ENCODE measurements at places on chromosomes 1 and 21.

- no peak for DNase-seq
Observed at GRCh38 chr1:203133970-203134725, 6.6 kb downstream of the ADORA1 start.

GRCh38 chr21:37357691-37358090 lies 8.9 kb upstream of the DYRK1A start:
- no peak for DNase-seq

DNA sequence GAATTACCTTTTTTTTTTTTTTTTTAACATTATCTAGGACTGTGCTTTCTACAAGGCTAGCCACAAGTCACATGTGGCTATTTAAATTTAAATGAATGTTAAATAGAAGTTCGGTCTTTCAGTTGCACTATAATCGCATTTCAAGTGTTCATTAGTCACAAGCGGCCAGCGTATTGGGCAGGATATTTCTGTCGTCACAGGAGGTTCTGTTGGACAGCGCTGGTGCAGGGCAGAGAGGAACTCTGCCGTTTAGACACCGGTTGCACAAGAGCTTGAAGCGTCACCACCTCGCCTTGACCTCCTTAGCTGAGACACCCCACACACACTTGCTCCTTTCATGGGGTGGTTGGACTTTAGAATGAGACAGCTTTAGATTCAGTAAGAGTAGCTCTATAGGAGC lies 64.1 kb downstream of the BACE2 start:
- DNase-seq, result no peak

DNA sequence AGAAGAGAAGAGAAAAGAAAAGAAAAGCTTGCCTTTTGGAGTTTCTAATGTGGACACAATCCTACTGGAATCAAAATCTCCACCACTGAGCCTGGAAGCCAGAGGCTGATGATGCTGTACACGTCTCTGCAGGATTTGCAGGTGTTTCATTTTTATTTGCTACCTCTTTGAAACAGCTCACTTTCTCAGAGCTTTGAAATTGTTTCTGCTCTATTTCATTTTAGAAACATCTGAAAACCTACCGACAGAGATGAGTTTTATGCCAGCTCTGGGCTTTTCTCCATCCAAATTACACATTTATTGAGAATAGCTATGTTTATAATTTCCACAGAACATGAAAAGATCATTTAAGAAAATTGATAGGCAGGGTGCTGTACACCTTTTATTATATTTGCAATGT lies 46.2 kb downstream of the URB2 start:
- DNase-seq, result no peak

DNA sequence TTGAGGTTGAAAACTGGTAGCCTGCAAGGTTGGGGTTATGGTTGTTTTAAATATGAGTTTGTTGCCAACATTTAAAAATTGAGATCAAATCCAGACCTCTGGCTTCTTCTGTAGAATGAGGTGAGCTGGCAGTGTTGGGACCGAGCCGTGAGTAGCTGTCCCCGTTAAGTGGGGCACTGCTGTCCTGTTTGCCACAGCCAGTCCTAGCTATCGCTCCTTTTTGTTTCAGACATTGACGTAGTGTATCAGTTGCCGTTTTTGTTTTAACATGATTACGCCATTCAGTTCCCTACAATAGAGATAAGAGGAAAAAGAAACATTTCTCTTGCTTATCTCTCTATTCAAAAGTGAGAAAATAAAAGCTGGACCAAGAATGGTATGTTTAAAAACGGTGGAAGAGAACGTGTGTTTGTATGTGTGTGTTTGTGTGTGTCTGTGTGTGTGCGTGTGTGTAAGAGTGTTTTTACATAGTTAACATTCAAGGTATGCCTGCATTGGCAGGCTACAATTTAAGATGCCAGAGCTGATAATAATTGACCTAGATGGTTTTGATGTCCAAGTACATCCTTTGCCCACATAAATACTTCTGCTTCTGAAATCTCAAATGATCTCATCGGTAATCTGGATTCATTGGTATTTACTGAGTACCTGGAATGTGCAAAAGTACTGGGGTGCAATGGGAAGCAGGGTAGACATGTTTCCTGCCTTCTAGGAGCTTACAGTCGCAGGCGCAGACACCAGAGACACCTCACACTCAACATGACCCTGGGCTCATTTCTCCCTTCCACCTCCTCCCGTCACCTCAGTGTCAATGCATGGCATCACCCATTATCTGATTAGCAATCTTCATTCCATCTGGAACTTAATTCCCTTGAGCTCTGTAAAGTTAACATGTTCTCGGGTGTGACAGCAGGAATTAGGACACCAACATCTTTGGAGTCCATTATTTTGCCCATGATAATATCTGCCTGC lies 65.8 kb downstream of the HUNK start:
- DNase-seq, result no peak

DNA sequence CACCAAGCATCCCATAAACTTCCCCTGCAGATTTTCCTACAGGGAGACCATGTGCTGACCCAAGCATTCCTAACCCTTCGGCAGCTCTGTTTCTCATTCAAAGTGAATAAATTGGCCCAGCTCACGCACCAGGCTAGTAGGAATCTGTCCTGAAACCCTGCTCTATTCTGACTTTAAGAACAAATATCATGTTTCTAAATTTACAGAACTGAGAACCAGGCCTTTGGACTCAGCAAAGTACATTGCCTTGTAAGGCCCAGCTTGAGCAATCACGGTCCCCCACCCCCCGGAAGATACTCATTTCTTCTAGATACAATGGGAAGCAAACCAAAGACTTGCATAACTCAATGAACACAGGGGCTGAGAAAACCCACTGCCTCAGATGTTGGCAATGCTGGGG lies 160.1 kb upstream of the NFIA start:
- DNase-seq, result peak; percentile 47

- no peak for DNase-seq
Observed at GRCh38 chr1:161187311-161187710, 10.0 kb upstream of the B4GALT3 start.

DNA sequence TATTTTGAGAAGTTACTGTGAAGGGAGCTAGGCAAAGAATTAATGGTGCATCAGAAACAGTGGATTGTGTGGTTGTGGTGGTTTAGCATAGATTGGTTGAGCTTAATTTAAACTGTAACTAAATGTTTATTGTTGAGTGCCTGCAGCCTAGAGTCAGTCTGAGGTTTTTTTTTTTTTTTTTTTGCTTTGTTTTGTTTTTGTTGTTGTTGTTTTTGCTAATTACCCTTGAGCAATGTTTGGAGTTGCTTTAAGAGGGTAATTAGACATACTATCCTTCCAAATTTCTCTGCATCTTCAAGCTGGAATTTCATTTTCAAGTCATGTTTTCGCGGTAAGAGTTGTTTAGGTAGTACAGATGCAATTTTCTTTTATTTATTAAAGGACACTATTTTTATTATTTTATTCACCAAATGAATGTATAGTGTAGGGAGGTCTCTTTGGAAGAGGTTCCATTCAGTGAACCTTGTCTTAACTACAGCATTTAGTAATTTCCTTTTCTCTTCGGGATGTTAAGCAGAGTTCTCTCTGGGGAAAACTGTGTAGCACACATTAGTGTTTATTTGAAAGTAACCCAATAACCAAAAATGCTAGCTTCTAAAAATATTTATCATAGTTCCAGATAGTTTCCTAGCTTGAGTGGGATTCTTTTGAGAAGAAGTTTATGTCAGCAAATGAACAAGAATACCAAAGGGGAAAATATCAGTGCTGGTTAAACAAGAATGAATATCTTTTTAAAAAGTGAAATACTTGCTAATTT lies 82.3 kb downstream of the CLIC4 start:
- DNase-seq, result no peak

DNA sequence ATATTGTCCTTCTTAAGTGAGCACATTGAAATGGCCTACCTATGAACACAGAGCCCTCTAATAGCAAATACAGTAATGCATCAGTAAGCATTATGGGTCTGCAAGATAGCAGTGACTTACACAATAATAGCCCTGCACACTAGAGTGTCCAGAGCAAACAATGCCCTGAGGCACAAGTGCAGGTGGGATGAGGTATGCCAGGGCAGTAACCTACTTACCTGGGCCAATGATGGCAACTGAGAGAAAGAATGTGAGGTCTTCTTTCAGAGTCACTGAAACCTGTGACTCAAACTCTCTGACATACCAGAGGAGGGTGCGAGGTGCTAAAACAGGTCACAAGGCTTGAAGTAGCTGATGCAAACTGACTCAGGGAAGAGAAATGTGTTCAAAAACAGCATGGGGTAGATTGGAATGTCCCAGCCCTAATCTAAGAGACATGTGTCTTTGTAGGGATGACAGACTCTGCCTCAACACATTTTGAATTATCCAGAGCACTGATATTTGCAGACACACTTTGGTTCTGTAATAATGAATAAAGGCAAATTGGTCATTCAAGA lies 168.5 kb upstream of the RUNX1 start:
- DNase-seq, result no peak

DNA sequence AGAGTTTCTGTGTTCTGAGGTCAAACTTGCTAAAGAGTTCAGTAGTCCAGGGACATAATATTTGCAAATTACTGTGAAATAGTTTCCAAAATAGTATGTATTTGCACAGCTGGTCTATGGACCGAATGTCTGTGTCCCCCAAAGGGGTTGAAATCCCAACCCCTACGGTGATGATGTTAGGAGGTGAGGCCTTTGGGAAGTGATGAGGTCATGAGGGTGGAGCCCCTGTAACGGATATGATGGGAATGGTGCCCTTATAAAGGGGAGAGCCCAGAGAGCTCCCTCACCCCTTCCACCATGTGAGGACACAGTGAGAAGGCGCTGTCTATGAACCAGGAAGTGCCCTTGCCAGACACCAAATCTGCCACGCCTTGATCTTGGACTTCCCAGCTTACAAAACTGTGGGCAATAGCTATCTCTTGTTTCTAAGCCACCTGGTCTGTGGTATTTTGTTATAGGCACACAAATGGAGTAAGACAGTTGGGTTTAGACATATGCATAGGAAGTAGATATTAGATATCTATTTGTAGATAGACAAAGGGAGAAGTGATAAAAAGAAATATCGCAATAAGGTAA lies 21.7 kb downstream of the RNF187 start:
- DNase-seq, result no peak

- DNase-seq, result no peak
Observed at GRCh38 chr1:192628396-192629057, 7.4 kb upstream of the RGS13 start.

DNA sequence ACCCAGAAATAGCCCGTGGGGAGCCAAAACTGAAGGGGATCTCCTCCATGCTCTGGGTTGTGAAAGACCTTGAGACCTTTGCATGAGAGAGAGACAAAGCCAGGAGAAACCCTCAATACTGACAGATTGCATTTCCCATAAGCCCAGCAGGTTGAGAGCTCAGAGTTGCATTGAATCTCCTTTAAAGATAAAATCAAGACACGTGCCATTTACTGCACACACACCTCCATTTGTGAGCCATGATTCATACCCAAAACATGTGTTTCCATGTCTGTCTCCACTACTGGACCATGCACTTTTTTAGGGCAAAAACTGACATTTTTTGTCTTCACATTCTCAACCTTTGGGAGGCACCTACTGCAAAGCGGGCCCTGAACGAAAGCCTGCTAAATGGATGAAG lies 144.0 kb upstream of the NRIP1 start:
- no peak for DNase-seq

DNA sequence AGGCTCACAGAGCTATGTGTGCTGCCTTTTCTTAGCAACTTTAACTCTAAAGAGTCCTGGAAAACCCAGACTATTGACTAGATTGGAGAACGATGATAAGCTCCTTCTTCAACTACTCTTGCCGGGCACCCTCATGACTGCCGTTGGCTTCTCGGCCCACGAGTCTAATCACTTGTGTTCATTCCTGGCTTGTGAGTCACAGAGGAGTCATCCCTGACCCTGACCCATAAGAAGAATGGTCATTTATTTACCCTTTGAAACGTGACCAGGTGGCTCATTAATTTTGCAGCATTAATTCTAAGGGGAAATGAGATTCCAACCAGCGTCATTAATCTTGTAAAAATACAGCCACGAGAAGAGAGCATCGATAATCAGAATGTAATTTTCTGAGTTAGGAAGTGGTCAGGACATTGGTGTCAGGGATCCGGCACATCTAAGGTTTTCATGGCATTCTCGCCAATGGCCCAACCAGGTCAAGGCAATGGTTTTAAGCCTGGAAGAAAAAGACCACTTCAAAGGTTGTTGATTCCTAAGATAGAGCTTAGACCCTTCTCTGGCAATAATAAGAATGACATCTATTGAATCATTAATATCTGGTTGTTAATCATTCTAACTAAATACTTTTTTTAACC lies 183.6 kb upstream of the RUNX1 start:
- no peak for DNase-seq

- no peak for DNase-seq
Observed at GRCh38 chr1:89605692-89606091, 27.2 kb upstream of the LRRC8C start.

DNA sequence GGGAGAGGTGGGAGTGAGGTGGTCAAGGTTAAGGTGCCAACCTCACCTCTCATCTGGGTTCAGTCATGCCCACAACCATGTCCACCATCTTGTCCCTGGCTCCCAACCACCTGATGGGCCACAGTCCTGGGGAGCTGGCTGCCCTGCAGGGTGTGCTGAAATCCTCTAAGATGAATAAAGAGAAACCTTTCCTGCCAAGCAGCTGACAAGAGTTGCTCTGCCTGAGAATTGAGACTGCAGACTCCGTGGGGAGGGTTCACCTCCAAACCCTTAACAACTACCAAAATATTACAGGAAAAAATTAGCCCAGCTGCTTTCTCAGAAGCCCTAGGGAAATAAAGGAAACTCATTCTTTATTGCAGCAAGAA lies 15.2 kb upstream of the FGR start:
- DNase-seq, result no peak

- DNase-seq, result no peak
Observed at GRCh38 chr1:110475362-110476027, 24.5 kb downstream of the PROK1 start.

DNA sequence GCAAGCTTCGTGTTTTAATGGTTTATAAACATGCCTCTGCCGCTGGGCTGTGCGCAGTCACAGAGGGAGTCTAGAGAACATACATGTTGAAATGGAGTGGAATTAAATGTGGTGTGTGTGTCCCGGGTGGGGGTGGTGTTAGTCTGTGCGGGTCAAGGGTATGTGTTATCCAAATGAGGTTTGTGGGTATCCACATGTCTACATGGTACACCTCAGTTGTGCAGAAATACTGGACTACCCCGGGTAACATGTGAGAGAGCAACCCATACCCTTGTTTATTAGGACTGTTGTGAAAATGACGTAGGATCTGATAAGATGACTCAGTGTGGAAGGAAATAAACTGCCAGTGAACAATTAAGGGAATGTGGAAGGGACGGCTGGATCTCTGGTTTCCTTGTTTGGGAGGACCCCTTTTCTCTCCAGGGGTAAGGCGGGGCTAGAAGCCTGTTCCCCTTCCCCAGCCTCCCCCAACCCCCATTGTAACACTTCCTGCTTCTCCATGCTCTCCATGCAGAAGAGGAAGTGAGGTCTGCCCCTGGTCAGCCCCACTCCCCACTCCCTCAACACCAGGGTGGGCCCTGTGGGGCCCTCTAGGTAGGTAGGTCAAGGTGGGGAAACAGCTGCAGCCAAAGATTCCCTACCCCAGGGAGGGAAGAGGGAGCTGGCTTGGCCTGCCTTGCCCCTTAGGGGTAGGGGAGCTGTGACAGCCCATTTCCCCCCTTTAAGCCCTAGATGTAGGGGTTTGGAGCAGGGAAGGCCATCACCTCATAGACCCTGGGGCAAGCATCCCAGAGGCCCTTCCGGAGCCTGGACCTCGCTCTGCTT lies 690 bp downstream of the EPS8L3 start:
- DNase-seq, result no peak

Data from heart left ventricle (tissue), 16 donors.